ENCODE measurements at places on chromosomes 7 and 10.

GRCh38 chr7:27128776-27129728 lies 1.5 kb downstream of the HOXA4 start:
- DNase-seq: no peak

GRCh38 chr7:68900096-68900495 lies 698.2 kb upstream of the AUTS2 start:
- no peak for DNase-seq

GRCh38 chr10:86918022-86918471 lies 39.4 kb downstream of the MMRN2 start:
- no peak for DNase-seq

- no peak for DNase-seq
Measured at GRCh38 chr7:130139193-130139960, 65.8 kb downstream of the TMEM209 start.

- no peak for DNase-seq
Measured at GRCh38 chr10:77501152-77501845, 136.3 kb downstream of the KCNMA1 start.

DNA sequence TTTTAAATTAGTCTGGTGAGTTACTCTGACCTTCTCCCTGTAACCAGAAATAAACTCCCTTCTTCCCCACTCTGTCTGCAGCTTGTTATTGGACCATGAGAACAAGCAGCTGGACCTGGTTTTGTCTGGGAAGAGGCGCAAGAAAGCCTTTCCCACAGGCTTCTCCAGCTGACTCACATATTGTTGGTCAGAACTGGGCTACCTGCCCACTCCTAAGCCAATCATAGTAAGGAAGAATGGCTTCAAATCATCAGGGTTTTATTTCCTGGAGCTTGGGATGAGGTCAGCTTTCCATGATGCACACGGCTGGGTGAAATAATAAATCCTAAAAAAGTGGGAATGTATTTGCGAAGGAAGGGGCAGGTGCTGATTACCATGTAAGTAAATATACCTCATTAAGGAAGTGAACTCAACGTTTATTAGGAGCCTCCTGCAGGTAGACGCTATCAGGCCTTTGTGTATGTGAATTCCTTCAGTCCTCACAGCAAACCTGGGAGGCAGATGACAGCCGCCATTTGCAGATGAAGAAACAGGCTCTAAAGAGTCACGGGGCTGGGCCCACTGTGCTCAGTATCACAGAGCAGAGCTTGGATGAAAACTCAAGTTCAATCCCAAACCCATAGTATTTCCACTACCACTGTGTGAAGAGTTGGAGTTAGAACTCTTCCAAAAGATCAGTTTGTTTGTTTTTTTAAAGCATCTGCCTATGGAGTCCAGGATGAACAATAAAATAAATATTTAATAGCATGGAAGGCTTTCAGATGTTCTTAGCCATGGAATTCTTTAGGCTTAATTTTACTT lies 32.8 kb downstream of the IL15RA start:
- no peak for DNase-seq

DNA sequence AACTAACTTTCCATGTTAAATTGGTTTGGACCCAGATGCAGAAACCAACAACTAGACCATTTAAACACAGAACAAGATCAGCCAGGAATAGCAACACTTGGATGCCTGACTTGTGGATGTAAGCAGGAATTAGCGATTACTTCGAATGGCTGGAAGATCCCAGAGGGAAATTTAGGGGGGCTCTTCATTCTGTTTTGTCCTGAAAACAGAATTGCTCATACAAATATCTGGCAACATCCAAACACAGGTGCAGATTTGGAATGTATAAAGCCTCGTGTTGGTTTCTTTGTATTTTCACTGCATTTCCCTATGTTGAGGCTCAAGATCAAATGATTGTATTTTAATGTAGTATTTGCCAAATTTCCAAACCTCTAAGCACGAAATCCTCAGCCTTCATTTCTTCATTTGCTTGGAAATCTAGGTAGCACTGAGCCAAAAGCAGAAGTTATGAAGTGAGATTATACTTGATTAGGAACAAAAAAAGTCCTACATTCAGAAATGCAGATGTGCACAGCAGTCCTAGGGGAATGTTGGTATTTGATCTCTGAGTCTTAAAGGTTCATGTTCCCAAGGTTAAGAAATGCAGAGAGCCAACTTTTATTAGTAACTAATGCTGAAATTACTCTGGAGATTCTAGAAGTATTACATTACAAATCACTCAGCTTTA lies 248.7 kb upstream of the TCF7L2 start:
- no peak for DNase-seq

- no peak for DNase-seq
Measured at GRCh38 chr10:60817398-60817805, 39.1 kb downstream of the CDK1 start.

GRCh38 chr7:70923181-70923845 lies 208.6 kb upstream of the GALNT17 start:
- no peak for DNase-seq

DNA sequence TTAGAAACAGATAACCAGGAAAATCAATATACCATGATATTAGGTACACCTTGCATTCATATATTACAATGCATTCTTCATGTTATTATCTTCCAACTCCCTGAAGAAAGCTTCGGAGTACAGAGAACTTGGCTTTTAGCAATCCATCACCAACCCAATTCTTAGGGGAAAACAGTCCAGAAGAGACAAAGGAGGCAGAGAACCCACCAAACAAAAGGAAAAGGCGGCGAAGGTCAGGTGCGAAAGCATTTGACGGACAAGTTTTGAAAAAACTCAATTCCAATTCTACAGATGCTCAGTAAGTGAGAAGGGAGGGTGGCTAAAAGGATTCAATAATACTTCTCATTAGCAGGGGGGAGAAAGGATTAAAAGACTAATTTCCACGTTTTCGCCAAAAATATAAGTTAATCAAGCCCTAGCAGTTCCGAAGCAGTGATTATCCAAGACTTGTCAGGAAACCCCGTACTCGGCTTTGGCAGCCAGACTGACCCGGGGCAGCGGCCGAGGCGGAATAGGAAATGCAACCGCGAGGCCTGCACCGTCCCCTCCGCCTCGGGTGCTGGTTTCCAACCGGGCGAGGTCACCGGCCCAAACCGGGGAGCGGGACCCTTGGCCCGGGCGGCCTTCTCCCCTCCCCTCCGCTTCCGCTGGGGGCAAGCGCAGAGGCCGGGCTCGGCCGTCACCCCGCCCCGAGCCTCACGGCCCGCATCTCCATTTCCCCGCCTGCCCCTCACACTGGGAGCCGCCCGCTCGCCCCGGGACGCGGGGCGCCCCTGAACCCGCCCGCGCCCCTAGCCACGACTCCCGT lies 747 bp downstream of the GDI2 start:
- DNase-seq: peak; percentile 14

DNA sequence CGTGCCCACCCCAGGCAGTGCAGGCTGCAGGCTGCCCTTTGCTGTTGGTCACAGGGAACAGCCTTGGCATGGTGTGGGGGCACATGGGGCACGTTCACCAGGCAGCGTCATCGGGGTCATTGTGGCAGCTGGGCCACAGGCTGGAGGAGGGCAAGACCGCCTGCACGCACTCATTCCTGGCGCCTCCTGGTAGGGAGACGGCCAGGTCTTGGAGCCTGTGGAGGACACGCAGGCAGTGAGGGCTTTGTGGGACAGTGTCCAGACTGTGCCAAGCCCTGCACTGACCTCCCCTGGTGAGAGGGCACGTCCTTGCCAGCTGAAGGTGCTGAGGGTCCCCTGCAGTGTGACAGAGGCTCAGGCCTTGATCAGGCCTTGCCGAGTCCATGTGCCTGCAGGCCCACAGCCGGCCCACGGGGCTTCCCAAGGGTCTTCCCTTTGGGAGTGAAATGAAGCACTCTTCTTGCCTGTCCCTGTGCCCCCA lies 76.4 kb downstream of the NKX6-2 start:
- no peak for DNase-seq

- DNase-seq: no peak
Measured at GRCh38 chr7:20597339-20597738, 18.1 kb upstream of the ABCB5 start.

- no peak for DNase-seq
Measured at GRCh38 chr10:27319752-27320431, 79.3 kb upstream of the ACBD5 start.

GRCh38 chr10:61125560-61126170 lies 181.7 kb upstream of the RHOBTB1 start:
- no peak for DNase-seq

DNA sequence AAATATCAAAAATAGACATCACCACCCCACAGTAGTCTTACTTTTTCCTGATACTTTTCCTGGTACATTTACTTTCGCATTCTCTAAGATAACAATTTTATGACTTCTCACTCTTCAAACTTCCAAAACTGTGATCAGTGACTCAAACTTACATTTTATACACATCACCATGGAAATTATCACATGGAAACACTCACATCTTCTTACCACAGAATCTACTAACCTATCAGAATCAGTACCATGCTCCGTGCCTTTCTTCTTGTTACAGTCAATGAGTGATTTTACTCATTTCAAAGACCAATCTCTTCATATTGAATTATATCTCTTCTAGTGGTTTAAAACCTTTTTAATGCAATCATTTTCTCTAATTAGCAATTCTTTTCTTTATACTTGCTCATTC lies 120.3 kb downstream of the PTEN start:
- no peak for DNase-seq

GRCh38 chr7:111485701-111486380 lies 76.5 kb downstream of the IMMP2L start:
- no peak for DNase-seq

DNA sequence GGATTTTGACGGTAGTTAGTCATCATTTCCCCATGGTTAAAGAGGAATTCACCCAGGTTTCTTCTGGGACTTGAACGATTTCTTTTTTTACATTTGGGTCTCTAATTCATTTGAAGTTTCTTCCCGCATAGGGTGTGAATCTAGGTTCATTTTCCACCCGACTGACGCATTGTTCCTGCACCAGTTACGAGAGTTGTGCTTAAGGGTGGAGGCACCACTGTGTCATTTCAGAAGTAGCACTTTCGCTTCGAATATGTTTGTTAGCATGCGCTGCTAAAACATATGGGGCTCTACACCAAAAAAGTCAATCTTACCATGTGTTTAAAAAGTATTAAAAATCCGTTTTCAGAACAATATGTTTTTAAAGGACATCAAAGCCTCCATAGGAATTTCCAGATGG lies 140.3 kb downstream of the VIPR2 start:
- no peak for DNase-seq

- no peak for DNase-seq
Measured at GRCh38 chr10:3887885-3888476, 103.0 kb upstream of the KLF6 start.

- no peak for DNase-seq
Measured at GRCh38 chr10:109846832-109847231, 76.5 kb downstream of the XPNPEP1 start.

DNA sequence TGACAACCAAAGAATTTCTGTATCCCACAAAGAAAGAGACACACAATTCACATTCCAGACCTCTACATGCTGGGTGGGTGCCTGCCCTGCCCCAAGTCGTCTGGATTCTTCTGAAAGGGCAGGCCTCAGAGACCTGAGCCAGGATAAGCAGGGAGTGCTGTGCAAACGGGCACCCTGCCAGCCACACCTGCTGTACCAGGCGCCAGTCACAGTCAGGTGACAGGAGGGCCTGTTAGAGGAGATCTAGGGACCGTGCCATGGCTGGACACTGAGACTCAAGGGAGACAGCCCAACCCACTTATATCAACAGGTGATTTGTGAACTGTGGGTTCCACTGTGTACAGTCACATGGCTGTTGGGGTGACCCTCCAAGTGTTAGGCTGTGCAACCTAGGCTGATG lies 103.1 kb upstream of the AFAP1L2 start:
- peak; percentile 60 for DNase-seq

DNA sequence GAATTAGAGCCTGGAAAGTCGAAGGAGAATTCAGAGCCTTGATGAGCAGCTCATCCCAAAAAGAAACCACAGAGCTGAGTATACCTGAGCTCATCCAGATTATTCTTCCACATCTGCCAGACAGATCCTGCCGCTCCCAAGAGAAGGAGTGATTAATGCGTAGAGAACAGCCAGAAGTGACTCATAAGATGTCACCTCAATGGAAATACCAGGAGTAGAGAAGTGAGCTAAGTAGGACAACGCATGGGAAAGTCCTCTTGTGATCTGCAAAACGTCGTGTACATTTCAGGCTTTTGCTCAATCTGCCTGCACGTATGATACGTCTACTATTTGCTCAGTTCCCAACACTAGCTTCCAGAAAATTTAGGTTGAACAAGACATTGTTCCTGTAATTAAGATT lies 230.5 kb upstream of the AUTS2 start:
- no peak for DNase-seq

DNA sequence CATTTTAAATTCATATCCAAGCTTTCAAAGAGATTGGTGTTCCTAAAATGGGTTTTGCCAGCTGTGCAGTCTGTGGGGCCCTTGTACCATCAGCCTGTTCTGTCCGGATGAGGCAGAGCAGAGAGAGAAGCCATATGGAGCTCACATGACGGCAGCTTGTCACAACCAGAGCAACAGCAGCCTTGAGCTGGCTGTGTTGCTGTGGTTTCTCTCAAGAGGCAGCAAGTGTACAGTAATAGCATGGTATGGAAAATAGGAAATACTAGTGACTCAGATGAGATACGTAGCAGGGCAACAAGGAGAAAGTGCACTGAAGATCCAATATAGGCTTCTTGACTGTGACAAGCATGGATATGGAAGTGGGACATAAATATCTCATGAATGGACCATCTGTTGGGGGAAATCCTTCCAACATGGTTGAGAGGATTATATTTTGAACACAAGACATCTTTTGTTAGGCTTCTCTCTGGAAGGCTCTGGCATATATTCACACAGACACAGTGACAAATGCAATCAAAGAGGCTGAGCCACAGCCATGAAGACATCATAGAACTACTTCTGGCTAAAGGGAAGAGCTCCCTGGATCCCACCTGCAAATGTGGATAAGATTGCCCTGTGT lies 251.0 kb upstream of the TAC1 start:
- DNase-seq: no peak

GRCh38 chr7:114422507-114423501 lies 8.2 kb downstream of the FOXP2 start:
- no peak for DNase-seq

DNA sequence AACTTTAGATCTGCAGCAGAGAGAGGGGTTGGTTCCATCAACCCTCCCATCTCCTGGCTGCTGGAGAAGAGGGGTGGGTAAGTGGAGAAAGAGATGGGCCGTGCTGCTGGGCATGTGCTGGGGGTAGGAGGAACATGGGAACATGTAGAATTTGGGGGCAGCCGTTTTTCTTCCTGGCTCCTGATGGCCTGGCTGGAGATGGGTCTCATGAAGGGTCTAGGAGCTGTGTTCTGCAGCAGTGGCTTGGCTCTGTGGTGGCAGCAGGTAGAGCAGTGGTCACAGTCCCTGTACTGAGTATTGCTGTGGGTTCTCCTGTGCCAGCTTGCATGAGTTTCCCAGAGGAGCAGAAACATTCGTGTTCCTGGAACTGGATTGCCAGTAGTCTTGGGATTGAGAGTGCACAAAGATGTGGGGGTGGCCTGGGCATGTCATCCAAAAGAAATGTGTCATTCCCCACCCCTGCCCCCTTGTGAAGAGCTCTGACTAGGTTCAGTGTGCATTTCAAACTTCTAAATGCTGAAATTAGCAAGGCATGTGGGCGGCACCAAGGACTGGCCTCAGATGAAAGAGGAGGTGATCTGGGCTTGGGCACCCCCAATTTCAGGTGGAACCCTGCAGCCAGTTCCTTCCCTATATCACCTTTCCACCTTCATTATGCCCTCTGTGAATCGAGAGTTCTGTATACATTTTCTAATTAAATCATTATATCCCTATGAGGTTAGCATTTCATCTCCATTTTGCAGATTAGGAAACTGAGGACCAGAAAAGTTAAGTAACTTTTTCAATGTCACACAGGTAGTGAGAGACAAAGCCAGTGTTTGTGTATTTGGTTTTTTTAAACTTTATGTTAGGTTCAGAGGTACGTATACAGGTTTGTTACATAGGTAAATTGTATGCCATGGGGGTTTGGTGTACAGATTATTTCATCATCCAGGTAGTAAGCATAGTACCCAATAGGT lies 2.1 kb downstream of the CHST3 start:
- no peak for DNase-seq

All from NCI-H345 (cell line).